Dermis microvascular lymphatic vessel endothelial cell (primary cell): ENCODE measurements at places on chromosomes 3 and 15.

GRCh38 chr3:169297214-169297613, 366.3 kb downstream of the MECOM start:
- no peak for DNase-seq

GRCh38 chr3:9301091-9301490, 51.6 kb upstream of the SRGAP3 start:
- DNase-seq: no peak

- DNase-seq: peak; percentile 98
Observed at GRCh38 chr3:4855676-4856075, 123.6 kb upstream of the BHLHE40 start.

DNA sequence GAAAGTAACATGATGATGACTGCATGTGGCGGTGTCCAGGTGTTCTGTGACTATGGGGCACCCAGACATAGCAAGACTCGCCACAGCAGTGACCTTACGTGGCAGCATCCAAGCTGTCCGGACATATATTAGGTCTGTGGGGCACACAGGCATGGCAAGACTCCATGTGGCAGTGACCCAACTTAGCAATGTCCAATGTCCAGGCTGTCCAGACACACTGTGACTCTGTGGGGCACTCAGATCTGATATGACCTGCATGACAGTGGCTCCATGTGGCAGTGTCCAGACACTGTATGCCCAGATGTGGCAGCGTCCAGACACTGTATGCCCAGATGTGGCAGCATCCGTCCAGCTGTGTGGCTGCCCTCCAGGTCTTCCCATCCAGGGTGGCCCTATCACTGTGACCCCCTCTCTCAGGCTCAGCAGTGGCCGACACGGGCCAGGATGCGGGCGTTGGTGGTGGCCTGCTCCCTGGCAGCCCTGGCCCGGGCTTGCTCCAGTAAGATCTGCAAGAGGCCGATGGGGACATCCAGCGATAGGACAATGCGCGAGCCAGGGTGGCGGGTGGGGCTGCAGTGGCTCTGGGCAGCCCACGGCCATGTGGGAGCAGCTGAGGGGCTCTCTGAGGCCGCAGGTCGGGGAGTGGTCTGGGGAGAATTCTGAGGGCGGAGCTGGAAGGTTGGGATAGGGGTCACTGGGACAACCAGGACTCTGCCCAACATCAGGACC, 1.1 kb downstream of the UCN2 start:
- no peak for DNase-seq

DNA sequence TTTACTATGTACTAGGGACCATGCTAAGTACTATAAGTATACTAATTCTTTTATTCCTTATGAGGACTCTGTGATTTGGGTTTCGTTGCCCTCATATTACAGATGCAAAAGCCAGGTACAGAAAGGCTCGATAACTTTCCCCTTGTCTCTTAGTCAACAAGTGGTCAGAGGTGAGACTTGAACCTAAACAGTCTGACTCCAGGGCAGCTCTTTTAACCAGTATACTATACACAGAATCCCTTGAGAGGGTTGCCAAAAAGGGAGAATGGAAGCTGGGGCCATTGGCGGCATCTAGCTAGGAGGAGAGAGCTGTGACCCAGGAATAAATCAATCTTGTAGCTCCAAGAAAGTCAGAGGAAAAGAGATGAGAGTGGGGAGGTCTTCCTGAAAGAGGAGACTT, 92.4 kb downstream of the TOP2B start:
- DNase-seq: no peak

DNA sequence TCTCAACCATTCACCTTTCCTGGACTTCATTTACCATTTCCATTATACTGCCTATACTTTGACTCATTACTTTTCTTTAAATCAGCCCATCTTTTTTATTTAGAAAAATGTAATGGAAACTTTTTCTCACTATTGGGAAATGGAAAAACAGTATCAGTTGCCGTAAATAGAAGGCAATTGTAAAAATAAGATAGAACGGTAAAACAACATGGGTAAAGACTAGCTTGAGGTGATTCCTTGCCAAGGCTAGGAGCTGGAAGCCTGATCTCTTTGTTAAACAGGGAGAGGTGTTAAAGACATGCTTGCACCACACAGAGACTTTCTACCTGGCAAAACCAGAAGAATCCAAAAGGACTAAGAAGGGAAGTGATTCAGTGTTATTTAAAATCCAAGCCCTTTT, 5.9 kb downstream of the FGD5 start:
- peak; percentile 52 for DNase-seq

DNA sequence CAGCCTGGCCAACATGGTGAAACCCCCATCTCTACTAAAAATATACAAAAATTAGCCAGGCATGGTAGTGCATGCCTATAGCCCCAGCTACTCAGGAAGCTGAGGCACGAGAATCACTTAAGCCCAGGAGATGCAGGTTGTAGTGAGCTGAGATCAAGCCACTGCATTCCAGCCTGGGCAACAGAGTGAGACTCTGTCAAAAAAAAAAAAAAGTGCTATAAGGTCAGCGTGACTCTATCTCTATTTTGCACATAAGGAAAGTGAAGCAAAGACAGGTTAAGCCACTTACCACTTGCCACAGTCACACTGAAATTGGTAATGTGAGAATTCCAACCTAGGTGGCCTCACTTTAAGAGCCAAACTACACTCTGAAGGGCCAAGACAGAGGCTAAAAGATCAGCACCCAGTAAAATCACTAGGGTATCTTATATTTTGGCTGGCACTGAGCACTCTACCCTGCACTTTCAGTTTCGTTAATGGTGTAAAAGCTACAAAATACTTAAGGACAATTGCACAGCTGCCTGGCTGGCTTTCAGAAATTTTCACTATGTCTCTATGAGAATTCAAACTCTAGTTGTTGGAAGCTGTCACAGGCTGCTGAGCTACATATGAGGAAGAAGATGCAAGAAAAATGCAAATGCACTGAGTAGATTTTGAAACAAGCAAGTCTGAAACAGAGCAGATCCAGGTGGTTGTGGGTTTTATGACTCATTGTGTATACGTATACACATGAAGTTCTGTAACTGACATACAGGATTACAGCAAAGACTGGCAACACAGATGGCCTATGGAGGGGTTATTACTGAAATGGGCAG, 32.7 kb downstream of the TRANK1 start:
- peak; percentile 23 for DNase-seq

DNA sequence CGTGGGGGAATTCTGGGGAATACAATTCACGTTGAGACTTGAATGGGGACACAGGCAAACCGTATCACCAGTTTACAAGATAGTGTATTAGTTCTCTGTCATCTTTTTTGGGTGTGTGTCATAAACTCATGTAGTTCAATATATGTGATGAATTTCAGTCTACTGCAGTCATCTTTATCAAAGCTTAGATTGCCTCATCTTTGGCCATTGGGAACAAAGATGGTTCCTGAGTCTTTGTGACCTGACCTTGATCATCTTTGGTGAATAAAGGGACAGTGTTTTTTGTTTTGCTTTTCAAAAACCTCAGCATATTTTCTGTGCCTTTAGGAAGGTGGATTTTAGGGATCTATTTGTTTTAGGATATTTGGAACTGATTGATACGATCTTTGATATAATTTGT, 23.3 kb downstream of the LRCH3 start:
- DNase-seq: no peak

- DNase-seq: no peak
Observed at GRCh38 chr15:81315452-81316175, 8.3 kb downstream of the STARD5 start.

DNA sequence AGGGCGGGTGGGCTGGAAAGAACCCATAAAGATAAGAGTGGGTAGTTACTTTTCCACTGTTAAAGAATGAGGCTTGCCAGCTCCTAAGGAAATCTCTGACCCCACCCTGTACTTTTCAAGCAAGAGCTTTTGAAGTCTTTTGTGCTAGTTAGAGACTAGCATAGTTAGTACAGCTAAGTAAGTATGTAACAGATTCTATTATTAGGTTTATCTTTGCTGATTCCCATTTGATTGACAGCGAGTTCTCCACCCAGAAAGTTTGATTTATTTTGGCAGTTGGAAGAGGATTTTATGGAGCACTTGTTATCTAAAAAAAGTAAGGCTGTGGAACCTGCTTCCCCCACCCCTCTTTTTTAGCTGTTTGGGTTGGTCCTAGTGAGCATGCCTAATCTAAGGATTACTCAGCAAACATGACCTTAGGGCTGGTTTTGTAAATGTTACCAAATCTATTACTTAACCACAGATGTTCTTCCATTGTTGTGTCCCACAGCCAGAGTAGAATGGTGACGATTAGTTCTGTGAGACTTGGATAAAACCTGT, 57.6 kb downstream of the FNDC3B start:
- DNase-seq: no peak

DNA sequence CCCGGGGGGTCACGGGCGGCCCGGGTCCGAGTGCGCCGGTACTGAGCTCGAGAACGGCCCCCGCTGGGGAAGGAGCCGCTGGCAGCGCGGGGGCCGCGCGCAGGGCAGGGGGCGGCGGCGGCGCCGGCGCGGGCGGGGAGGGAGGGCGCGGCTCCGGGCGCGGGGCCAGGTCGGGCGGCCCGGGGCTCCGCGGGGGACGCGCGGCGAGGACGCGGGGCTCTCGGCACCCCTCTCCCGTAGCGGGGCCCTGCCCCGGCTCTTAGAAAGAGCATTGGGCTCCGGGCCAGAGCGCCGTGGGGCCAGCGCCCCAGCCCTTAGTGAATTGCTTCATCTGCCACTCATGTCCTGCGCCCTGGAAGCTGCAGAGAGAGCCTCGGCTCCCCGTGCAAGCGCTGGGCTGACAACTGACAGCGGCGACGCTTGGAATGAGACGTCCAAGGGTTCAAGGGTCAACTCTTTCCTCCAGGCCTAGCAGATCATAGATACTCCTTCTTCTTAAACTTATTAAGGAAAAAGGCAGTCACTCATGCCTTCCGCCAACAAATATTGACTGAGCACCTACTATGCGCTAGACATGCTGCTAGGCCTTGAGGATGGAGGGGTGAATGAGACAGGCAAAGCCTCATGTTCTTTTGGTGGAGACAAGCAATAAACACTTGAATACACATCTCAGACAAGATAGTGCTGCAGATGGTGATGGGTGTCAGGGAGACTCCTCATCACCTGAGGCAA, 140.8 kb downstream of the SMAD6 start:
- DNase-seq: peak; percentile 72

DNA sequence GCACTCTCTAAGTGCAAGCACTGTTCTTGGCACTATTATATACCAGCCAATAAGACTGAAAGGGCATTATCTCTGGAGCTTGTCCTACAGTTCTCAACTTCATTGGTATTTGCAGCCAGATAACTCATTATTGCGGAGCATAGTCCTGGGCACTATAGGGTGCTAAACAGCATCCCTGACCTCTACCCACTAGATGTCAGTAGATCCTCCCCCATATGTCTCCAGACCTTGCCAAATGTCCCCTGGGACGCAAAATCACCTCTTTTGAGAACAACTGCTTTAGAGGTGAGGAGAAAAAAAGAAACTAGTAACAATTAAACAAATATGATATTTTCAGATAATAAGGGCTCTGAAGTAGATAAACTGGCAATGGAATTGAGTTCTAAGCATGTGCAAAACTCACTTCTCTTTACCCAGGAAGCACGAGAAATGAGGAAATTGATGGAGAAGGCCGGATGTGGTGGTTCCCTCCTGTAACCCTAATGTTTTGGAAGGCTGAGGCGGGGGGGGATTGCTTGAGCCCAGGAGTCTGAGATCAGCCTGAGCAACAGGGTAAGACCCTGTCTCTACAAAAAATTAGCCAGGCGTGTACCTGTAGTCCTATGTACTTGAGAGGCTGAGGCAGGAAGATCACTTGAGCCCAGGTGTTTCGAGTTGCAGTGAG, 61.4 kb downstream of the FRMD4B start:
- DNase-seq: no peak

- DNase-seq: no peak
Observed at GRCh38 chr3:185225523-185225922, 28.3 kb downstream of the EHHADH start.

DNA sequence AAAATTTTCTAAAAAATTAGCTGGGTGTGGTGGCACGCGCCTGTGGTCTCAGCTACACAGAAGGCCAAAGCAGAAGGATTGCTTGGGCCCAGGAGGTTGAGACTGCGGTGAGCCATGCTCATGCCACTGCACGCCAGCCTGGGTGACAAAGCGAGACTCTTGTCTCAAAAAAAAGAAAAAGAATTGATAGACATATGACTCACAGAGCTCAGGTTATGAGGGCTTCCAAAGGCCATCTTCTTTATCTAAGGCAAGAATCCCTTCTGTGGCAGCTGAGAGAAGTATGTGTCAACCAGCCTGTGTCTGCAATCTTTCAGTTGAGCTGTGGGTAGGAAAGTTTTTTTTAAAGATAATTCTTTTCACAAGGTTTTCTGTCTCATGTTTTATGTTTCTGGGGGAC, 53.9 kb downstream of the MRPS25 start:
- DNase-seq: no peak

DNA sequence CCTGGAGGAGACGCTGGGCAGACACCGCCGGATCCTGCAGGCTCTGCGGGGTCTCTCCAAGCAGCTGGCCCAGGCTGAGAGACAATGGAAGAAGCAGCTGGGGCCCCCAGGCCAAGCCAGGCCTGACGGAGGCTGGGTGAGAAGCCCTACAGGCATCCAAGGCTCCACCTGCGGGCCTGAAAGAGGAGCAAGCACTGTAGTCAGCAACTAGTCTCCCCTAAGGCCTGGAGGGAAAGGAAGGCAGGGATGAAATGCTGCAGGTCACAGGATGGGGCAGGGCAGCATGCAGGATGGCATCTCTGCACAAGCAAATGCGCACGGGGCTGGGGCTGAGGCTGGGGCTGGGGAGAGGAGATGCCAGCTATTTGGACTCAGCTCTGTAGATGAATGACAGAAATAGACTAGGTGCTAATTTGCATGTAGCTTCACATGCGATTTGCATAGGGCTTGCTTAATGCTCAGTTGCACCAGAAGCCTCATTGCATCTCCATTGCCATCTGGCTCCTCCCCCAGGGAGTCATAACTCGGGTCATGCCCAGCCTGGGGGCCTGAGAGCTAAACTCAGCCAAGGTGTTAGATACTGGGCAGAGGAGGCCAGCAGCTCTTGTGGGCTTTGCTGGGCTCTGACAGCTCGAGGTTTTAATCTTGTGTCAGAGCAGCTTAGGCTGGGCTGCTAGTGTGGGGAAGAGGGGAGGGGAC, 5.2 kb upstream of the CPLX3 start:
- DNase-seq: no peak

GRCh38 chr3:157420606-157421130, 16.0 kb upstream of the PTX3 start:
- no peak for DNase-seq

GRCh38 chr3:46370839-46371518, at the start of gene CCR5:
CCR5 (plus strand) TSS chr3:46370946; CDS start chr3:46372903, 1,957 bp downstream.
- no peak for DNase-seq

- no peak for DNase-seq
Observed at GRCh38 chr3:134480546-134480945, 5.2 kb downstream of the ANAPC13 start.
